ENCODE measurements at places on chromosomes 2 and 18. TPM values are rescaled to one million over a fixed set of nuclear protein-coding genes. Genes with fewer than 3 reads are reported as not detected.

ITPRIPL1 gene
- 3.7 TPM for total RNA-seq

ITGA4 gene
- 31.1 TPM for total RNA-seq

KLHL14 gene
- total RNA-seq, result not detected

APOB gene
- total RNA-seq, result not detected

DUSP2 gene
- 1.2 TPM for total RNA-seq

All from bronchus fibroblast of lung (primary cell).